CD4-positive, alpha-beta T cell treated with Interleukin-17A for 1 hour (primary cell): ENCODE measurements at places on chromosomes 1 and 21.
A peak's percentile ranks its signal among the peaks of the same experiment; 100 is the strongest.

GRCh38 chr1:54816130-54816529, 15.0 kb upstream of the TTC22 start:
- DNase-seq = no peak

- DNase-seq = peak; percentile 70
Observed at GRCh38 chr1:110210604-110211495, 736 bp downstream of the KCNC4 start.

GRCh38 chr1:10196976-10197375, 13.4 kb upstream of the KIF1B start:
- DNase-seq = no peak

DNA sequence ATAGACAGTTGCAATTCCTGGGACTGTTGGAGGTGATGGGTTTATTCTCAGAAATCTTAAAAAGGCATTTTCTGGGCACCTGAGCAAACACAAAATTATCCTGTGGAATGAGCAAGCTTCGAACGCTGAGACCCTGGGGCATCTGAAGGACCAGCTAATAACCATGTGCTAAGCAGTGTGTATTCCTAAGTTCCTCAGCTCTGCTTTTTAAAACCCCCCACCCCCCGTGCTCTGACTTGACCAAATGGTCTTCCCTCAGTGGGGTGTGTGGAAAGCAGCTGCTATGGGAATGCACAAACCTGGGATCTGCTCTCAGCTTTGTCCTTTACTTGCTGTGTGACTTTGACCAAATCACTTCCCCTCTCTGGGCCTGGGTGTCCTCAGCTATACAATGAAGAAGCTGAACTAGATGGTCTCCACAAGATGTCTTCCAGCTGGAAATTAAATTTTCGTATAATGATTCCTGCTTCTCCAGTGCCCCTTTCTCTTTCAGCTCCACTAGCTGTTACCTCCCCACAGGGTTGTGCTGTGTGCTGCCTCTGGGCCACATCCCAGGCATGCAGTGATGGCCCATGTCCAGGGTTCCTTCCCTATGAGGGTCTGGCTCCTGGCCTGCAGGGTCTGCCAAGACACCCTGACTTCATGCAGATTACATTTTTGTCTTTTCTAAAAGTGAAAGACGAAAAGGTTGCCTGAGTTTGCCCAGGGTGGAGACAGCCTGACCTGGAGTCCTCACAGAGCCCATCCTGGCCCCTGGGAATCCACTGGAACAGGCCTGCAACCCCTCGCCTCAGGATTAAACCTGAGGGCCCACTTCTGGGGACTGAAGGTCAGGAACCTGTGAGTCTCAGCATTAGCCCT, 14.9 kb upstream of the CD247 start:
- no peak for DNase-seq

DNA sequence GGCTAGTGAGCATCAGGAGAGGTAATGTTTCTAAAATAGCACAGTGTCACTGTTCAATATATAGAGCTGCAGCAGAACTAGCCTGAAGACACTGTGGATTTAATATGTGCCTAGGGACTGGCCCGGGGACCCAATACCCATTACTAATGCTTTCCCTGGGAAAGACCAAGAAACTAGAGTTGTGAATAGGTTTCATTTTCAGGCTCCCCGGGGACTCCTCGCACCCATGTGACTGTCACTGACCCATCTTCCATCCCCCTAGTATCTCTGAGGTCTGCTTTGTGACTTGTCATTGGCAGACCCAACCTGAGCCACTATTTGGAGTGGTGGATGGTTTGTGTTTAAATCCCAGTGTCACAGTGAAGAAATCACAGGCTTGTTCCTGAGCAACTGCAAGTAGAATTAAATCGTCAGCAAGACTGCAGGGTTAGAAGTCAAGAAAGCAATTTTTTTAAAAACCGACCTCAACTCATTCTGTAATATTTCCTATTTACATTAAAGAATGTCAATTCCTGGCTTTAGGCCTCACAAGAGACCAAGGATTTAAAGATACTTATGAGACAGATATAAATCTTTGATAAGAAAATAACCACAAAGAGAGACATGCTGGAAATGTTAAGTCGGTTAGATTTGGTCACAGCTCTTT, 130.0 kb upstream of the TNR start:
- DNase-seq = no peak

DNA sequence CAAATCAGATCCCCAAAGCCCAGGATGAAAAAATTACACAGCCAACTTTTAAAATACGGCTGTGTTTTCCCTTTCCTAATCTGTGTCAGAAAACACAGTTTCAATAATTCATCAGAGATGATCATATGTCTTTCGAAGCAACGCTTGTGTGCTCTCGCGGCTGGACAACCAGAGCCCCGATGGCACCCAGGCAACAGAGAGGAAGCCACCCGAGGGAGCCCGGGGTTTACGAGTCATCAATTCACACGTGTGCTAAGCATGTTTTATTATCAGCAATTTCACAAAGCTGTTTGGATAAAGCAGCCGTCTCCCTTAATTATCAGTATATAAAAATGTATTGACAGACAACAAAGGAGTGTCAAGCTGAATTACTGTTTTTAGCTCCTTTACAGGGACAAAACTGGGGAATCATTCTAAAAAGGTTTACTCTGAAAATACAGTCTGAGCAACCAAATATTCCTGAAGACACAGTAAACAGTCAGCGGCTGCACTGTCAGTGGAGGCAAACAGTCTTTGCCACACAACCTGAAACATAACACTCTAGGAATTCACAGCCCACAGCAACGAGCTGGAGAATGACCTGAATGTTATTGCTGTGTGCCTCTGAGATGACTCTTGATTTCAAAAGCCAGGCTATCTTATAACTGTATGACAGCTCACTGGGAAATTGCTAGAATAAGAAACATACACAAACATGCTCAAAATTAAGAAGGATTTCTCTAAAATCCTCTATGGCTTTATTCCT, 201.0 kb downstream of the SIPA1L2 start:
- DNase-seq = no peak

- DNase-seq = no peak
Observed at GRCh38 chr21:16913010-16913409, 599.8 kb upstream of the CXADR start.

GRCh38 chr1:117710710-117711109, 104.9 kb downstream of the TENT5C start:
- DNase-seq = no peak

- peak; percentile 59 for DNase-seq
Observed at GRCh38 chr1:108200687-108201051, 526 bp upstream of the SLC25A24 start.

DNA sequence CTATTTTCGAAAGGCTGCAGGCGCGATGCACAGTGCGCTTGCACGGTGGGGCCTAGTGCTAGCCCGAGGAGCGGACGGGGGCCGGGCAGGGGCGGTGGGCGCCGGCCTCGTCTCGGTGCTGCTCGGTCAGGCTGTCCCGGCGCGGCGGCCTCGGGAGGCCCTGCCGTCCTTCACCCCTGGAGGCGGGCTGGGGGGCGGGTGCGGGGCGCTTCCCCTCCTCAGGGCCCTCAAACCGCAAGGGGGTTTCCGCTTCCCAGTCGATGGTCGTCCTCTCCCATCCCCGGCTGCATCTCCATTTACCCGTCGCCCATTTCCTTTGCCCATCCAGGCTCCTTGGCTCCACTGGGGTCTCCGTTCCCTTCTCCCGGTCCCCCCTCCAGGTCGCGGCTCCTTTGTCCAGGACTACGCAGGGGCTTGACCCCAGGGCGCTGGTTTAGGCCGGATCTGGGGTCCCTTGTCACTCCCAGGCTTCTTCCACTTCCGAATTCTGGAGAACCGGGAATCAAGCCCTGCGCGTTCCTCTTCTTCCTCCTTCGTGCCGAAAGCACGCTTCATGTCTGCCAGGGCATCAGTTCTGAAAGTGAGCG, 196.3 kb upstream of the LMO4 start:
- no peak for DNase-seq

- no peak for DNase-seq
Observed at GRCh38 chr1:207893737-207894582, 17.0 kb downstream of the CD34 start.

DNA sequence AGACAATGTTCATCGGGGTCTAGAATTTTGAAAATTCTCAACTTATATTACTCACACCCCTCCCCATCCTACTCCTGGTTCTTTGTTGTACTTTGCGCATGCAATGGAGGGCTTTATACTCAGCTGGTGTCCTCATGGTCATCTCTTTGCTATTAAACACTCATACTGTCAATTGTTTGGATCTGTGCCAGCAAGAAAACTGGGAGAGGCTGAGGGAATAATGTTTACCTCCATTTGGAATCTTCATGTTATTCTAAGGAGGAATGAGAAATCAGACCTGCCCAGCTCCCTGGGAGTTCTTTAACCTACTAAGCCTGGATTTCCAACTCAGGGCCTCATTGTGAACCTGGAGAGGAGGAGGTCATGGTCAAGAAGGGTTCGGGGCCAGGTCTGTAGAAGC, 143.9 kb upstream of the DNAH14 start:
- DNase-seq = no peak

DNA sequence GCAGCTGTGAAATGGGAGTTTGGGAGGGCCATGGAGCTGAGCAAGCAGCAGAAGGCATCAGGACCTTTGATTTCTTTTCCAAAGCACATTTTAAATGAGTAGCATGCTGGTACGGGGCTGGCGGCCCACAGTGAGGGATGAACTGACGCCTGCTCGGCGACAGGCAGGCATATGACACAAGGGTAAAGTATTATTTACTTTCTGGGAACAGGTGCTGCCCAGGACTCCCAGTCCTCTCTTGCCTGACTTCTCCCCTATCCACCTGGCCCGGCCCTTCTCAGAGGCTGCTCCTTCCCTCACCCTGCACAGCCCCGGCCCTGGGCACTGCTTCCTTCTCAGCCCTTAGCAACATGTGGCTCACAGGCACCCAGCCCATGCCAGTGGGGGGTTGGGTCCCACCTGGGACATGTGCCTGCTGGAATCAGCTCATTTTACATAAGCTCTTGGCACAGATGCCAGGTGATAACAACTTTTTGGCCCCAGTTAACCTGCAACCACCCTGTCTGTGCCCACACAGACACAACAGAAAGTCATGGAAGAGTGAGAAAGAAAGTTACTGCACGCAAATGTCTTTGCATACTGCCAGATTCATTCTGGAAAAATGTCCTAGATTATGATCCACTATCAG, 112.3 kb upstream of the GADD45A start:
- DNase-seq = no peak

- DNase-seq = no peak
Observed at GRCh38 chr1:33244809-33245186, 11.5 kb upstream of the ZNF362 start.
